Suppressor macrophage treated with lipopolysaccharide for 1 hour (primary cell): ENCODE measurements at places on chromosomes 6 and 20.

DNA sequence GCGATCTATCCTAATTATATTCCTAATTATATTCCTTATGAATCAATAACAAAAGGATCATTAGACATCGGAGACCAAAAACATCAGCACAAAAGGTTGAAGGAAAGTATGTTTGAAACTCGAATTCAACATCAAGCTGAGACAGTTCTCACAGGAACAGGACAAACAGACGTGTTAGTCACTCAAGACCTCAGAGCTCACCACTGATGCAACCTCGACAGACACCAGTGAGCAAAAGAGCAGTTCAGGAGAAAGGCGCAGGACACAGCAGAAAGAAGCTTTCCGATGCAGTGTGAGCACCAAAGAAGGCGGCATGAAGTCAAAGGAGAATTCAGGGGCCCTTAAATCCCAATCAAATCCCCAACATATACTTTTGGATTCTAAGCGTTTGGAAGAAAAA is 6.3 kb upstream of the RAMACL start:
- peak; percentile 59 for DNase-seq

DNA sequence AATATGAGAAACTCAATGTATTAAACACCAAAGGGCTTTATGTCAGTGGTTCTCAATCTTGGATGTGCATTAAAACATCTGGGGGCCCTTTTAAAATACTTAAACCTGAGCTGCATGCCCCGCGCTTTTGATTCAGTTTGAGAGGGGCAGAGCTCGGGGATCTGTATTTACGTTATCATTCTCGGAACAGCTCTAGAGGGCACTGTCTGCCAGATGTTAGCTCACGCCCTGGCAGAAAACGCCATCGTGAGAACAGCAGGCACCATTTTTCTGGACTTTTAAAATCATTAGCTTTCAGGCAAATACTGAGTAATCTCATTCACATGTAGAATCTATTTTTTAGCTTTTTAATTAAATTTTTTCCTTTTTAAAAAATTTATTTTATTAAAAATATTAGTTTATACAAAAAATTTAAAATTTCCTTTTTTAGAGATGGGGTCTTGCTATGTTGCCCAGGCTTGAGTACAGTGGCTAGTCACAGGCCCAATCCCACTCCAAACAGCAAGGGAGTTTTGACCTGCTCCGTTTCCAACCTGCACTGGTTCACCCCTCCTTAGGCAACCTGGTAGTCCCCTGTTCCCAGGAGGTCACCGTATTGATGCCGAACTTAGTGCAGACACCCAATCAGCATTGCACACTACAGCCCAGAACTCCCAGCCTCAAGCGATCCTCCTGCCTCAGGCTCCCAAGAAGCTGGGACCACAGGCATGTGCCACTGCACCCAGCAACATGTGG is 30.0 kb upstream of the ZNF133 start:
- DNase-seq = no peak

GRCh38 chr6:49813248-49813647 is 26.2 kb upstream of the PGK2 start:
- DNase-seq = no peak

- DNase-seq = no peak
Measured at GRCh38 chr6:24686408-24686807, 19.5 kb downstream of the ACOT13 start.

- peak; percentile 8 for DNase-seq
Measured at GRCh38 chr6:83354747-83355146, 76.1 kb downstream of the ME1 start.
